ENCODE measurements at places on chromosomes 7 and 10. TPM values are rescaled to one million over a fixed set of nuclear protein-coding genes. Genes with fewer than 3 reads are reported as not detected.

NXPH1 gene
- total RNA-seq = not detected

GIMAP5 gene
- total RNA-seq = 42.5 TPM

BRAF gene
- total RNA-seq = 25.1 TPM

EMX2 gene
- total RNA-seq = not detected

DNA sequence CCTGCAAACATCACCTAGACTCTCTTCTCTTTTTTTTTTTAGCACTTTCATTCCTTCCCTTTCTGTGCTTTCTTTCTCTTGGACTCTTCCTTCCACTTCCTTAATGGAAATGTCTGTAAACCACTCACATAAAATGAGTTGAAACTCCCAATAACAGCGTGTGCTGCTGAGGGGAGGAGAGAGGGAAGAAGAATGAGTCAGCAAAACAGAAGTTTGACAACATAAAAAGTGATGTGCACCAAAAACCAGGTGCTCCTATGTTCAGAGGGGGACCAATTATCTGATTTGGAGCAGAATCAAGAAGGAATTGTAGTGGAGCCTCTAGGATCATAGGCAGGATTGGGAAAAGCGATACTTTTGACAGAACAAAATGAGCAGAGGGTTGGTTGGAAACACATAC, 712.1 kb upstream of the IGFBP3 start:
- H3K4me3 ChIP-seq = no peak overlapping the region
- H3K36me3 ChIP-seq = no peaks in the 10 kb centered on the region
- no peak for DNase-seq
- no peaks in the 10 kb centered on the region for H3K27me3 ChIP-seq
- no peaks in the 10 kb centered on the region for H3K4me1 ChIP-seq
- H3K27ac ChIP-seq = no peak overlapping the region

- H3K27me3 ChIP-seq = no peaks in the 10 kb centered on the region
- H3K4me1 ChIP-seq = no peaks in the 10 kb centered on the region
- DNase-seq = no peak
- H3K27ac ChIP-seq = no peak overlapping the region
- H3K36me3 ChIP-seq = no peaks in the 10 kb centered on the region
Observed at GRCh38 chr10:76643511-76643911, 994.1 kb downstream of the KCNMA1 start.

- peaks cover 11% of the 10 kb centered on the region for H3K4me1 ChIP-seq
- no peak for DNase-seq
- H3K27me3 ChIP-seq = no peaks in the 10 kb centered on the region
- no peaks in the 10 kb centered on the region for H3K36me3 ChIP-seq
Observed at GRCh38 chr10:132400041-132400546, 3.1 kb downstream of the PWWP2B start.

All from activated CD8-positive, alpha-beta memory T cell treated with anti-CD3 and anti-CD28 coated beads, Interleukin-2, amount 10 ng/mL, durations not matched to agents 7 days and 5 days (primary cell).